ENCODE measurements at places on chromosomes 5 and 9.

DNA sequence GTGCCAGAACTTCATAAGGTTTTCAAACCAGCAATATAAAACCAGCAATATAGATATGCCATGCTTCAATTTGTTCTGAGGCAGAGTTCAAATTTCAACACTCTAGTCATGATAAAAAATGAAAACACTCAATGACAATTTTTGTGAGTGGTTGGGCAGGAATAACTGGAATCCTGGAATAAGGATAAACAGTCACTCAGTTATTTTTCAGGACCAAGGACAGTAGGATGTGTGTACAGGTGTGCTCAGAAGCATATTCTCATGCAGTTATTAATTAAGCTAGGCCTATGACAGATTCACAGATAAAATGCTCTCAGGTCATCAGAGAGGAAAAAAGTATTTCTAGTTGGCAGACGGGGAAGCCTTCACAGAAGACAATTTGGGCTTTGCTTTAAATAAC is 117.3 kb upstream of the PPP2R2B start:
- DNase-seq: no peak

- DNase-seq: no peak
Observed at GRCh38 chr5:45491368-45491767, 204.8 kb downstream of the HCN1 start.

DNA sequence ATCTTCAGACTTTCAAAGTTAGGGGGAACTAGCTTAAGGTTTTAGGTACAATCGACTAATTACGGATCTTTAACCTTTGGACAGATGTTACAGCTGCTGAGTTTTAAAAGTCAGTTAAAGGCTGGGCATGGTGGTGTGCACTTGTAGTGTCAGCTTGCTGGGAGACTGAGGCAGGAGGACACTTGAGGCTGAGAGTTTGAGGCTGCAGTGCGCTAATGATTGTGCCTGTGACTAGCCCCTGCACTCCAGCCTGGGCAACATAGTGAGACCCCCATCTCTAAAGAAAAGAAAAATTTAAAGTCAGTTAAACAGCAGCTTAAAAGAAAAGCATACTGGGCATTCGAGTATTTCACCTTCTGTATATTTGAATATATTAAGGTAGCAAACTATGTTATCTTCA is 51.4 kb downstream of the JMY start:
- no peak for DNase-seq

GRCh38 chr9:126606483-126606870 is 7.3 kb upstream of the LMX1B start:
- DNase-seq: no peak

GRCh38 chr5:68272289-68272688 is 56.7 kb downstream of the PIK3R1 start:
- DNase-seq: no peak

- no peak for DNase-seq
Observed at GRCh38 chr9:98495530-98495929, 213.2 kb downstream of the GABBR2 start.

DNA sequence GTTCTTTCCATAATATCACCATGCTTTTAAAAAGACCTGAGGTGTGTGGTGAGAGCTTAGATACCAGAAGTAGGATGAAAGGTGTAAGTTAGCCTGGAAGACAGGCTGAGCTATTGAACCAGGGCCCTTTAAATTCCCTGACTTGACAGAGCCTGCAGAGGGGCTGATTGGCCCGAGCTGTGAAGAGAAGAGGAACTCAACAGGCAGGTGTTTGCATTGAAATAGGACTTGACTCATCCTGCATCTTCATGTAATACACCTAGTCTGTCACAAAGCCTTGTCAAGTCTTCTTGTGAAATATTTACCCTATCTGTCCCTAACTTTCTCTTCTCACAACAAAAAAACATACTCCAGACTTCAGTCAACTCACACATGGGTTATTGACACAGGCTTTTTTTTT is 16.6 kb upstream of the ANP32B start:
- DNase-seq: no peak

GRCh38 chr9:108272349-108272899 is 583.4 kb downstream of the ACTL7B start:
- peak; percentile 18 for DNase-seq

DNA sequence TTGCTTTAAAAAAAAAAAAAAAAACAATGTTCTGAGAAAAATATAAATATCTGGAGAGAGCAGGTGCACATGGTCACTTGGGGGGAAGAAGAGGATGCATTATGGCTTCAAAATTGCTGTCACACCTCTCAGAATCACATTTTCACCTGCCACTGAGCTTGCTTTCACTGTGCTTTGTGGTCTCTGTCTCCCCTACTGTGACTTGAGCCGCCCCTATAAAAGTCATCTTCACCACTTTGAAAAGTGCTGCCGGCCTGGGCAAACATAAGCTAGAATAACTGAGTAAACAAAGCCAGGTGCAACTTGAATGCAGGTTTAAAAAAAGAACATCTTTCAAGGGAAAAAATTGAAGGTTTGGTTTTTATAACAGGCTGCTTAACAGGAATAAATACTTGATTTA is 368.1 kb upstream of the GRIA1 start:
- no peak for DNase-seq

- DNase-seq: peak; percentile 98
Observed at GRCh38 chr9:121278477-121279261, 10.7 kb downstream of the GSN start.

- DNase-seq: no peak
Observed at GRCh38 chr9:116641292-116642059, 45.6 kb upstream of the TRIM32 start.

GRCh38 chr9:110040788-110041187 is 167.2 kb downstream of the C9orf152 start:
- DNase-seq: no peak

GRCh38 chr9:136386018-136386417 is 12.5 kb upstream of the CARD9 start:
- DNase-seq: no peak

DNA sequence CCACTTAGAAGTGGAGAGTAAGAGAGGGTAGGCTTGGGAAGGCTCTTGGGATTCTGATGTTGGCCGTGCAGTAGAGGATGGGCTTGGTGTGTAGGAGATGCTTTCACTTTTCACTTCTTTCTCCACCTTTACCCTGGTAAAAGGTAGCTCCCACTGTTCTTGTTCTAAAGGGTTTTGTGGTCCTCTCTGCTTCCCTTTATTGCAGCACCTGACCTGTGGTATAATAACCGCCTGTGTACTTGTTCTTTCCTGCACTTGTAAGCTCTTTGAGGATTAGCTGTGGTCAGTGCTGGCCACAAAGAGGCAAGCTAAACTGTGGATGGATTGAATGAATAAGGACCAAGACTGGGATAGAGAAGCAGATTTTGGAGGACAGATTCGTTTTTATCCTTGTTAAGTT is 25.2 kb downstream of the KDM4C start:
- DNase-seq: no peak

DNA sequence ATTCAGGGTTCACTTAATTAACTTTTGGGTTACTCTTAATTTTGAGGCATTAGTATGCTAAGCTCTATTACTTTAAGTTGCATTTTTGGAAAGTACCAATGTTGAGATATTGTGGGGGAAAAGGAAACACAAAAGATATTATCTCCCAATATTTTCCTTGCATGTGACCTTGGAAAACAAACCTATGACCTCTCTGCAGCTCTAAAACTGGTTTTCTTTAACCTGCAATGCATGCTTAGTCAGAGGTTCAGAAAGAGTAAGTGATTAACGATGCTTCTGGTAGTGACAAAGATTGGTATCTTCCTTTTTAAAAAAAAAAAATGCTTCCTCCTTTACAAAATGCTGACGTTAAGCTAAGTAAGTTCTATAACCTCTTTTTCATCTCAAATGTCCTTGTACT is 44.9 kb upstream of the CDH18 start:
- DNase-seq: no peak

- no peak for DNase-seq
Observed at GRCh38 chr9:15370466-15371447, 51.9 kb upstream of the SNAPC3 start.

- DNase-seq: no peak
Observed at GRCh38 chr5:69105996-69106906, 12.4 kb downstream of the SLC30A5 start.

- DNase-seq: peak; percentile 74
Observed at GRCh38 chr9:109574061-109574882, 76.2 kb upstream of the PTPN3 start.

DNA sequence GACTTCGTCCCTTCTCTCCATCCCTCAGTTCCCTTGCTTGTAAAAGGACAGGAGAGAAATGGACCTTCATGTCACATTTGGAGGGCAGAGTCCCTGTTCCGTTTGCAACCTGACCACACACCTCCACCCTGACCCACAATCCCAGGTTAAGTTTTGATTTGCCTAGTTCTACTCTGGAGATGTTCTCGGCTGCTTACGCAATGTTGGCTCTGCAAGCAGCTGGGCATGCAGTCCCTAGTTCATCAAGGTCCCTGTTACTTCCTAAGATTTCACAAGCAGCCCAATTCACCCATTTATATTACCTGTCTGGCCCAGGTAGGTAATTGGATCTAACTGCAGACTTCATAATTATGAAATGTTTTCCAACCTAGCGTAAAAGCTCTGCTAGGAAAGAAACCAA is 28.8 kb downstream of the SLIT3 start:
- DNase-seq: no peak

DNA sequence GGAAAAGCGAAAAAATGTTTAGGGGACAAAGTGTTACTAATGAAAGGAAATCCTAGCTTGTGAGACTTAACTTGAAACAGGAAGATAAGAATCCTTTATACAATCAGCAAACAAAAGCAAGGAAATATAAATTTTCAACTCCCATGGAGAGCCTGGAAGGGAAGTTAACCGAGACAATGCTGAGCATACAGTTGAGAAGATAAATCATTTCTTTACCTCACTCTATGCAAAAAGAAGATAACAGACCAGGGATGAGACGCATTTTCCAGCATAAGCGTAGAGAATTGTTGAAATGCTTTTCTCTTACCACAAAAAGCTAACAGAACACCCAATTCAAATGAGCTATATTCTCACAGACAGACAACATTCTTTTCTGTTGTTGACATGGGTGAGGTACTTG is 309.6 kb downstream of the CWC27 start:
- peak; percentile 13 for DNase-seq

GRCh38 chr9:18405240-18405639 is 68.7 kb upstream of the ADAMTSL1 start:
- DNase-seq: no peak

DNA sequence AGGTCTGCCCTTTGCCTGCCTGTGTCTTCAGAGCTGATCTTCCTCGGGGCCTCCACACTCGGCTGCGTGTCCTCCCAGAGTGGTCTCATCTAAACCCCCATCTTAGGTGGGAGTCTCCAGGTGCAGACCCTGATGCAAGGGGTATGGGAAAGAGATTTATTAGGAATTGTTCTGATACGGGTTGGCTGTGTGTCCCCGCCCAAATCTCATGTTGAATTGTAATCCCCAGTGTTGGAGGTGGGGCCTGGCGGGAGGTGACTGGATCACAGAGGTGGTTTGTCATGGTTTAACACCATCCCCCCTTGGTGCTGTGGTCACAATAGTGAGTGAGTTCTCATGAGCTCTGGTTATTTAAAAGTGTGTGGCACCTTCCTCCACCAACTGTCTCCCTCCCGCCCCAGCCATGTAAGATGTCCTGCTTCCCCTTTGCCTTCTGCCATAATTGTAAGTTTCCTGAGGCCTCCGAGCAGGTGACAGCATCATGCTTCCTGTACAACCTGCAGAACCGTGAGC is 208.4 kb downstream of the AOPEP start:
- no peak for DNase-seq
